Hepatocyte (in vitro differentiated cells): ENCODE measurements at places on chromosomes 6 and 20. TPM values are rescaled to one million over a fixed set of nuclear protein-coding genes. Genes with fewer than 3 reads are reported as not detected.

RFX6 gene
- total RNA-seq = 5.1 and 6.8 TPM in 2 replicates

CRNKL1 gene
- total RNA-seq = 25.4 and 27.8 TPM in 2 replicates

CEP85L gene
- 38.5 and 40.2 TPM in 2 replicates for total RNA-seq

PBOV1 gene
- total RNA-seq = not detected in 2 replicates

ZFP57 gene
- not detected in 2 replicates for total RNA-seq

KCNK5 gene
- 11.4 and 11.6 TPM in 2 replicates for total RNA-seq

DNA sequence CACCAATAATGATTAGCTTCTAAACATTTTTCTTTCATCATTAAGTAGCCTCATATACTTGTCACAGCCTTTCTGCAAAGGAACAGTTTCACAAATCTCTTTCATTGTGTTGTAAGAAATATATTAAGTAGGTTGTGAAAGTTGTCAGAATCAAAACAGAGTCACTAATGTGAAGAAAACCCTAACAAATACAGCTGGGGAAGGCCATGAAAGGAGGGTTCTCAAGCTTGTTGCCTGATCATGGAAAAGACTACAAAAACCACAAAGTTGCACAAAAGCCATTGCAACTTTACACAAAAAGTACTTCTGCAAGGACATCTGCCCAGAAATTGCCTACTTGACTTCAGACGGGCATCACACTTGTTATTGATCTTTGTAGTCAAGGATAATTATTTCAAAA is 216.1 kb downstream of the ALDH8A1 start:
- H3K4me1 ChIP-seq = no peaks in the 10 kb centered on the region
- H3K36me3 ChIP-seq = no peaks in the 10 kb centered on the region
- H3K27ac ChIP-seq = no peak overlapping the region
- H3K4me3 ChIP-seq = no peak overlapping the region

GRCh38 chr6:16087386-16087785 is 41.5 kb upstream of the MYLIP start:
- DNase-seq = no peak
- H3K4me1 ChIP-seq = peaks cover 7% of the 10 kb centered on the region

DNA sequence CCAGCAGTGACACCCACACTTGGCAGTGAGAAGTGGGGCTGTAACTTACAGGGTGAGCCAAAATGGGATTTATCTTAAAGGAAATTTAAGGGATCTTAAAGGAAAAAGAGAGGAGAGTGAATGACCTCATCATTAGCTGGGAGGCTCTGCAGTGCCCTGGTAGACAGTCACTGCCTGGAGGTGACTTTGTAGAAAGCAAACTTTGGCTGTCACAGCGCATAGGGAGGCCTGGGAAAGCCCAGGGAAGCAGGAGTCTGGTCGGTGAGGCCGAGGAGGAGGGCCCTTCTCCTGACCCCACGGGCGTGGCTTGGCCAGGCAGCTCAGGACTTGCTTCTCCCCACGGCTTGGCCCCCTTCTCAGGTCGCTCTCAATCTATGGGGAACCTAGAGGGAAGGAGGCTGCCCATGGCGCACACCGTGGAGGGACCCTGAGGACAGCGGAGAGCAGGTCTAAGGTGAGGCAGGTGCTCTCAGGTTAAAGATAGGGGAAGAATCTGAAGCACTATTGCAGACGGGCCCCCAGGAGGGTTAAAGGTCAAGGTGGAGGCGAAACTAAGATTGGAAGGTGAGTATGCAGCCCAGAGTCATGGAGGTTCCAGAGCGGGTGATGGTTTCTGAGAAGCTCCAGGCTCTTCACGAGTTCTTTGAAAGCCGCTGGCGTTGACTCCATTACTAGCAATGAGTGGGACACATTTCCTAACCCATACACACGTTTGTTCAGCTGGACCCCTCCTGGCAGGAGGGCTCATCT is 15.6 kb upstream of the RIPK1 start:
- no peaks in the 10 kb centered on the region for H3K27me3 ChIP-seq
- H3K27ac ChIP-seq = peak overlapping the region; percentile 53
- peak; percentile 26 for DNase-seq

DNA sequence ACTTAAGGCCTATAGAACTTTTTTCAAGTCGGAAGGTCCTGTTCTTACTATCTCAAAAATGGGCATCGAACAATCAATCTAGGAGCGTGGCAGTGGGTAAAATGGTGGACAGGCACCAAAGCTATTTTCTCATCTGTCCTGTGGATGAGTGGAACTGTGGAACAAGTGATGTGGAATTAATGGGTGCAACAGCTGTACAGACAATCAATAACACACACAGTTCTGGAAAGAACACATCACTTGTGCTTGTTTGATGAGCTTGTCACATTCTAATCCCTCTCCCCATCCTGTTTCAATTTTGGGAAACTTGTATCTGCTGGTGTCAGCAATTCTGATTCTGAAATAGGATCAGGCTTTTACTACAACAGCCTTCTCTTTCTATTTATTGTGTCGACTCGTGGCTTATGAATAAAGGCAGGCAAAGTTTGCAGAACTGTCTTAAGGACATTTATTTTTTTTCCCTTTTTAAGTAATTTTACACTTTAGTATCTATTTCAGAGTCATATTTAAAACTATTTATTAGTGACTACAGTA is 11.5 kb downstream of the RBM24 start:
- H3K27me3 ChIP-seq = no peaks in the 10 kb centered on the region
- no peak overlapping the region for H3K4me3 ChIP-seq
- peaks cover 3% of the 10 kb centered on the region for H3K4me1 ChIP-seq
- H3K36me3 ChIP-seq = no peaks in the 10 kb centered on the region
- no peak overlapping the region for H3K27ac ChIP-seq
- no peak for DNase-seq

- H3K4me3 ChIP-seq = no peak overlapping the region
- DNase-seq = no peak
- peaks cover under 1% of the 10 kb centered on the region for H3K4me1 ChIP-seq
- H3K27ac ChIP-seq = no peak overlapping the region
- H3K27me3 ChIP-seq = no peaks in the 10 kb centered on the region
These were observed 22.0 kb upstream of the SRC start for GRCh38 chr20:37323985-37324384.

DNA sequence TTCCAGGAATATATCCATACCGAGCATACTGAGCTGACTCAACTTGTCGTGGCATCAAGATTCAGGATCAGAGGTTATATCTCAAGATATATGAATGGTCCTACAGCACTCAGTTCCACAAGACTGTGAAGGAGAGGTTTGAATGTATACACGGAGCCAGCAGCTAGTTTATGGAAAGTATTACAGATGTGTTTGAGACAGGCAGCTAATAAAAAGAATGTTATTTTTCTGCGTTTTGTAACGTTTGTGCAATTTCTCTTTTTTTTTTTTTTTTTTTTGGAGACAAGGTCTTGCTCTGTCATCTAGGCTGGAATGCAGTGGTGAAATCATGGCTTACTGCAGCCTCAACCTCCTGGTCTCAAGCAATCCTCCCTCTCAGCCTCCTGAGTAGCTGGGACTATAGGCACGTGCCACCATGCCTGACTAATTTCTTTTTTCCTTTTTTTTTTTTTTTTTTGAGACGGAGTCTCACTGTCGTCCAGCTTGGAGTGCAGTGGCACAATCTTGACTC is 3.4 kb upstream of the FAM110A start:
- H3K27me3 ChIP-seq = no peaks in the 10 kb centered on the region
- DNase-seq = no peak
- H3K4me3 ChIP-seq = no peak overlapping the region

GRCh38 chr6:139060332-139060731 is 31.8 kb downstream of the ABRACL start:
- H3K4me3 ChIP-seq = no peak overlapping the region
- H3K4me1 ChIP-seq = no peaks in the 10 kb centered on the region
- no peak for DNase-seq
- H3K36me3 ChIP-seq = no peaks in the 10 kb centered on the region

DNA sequence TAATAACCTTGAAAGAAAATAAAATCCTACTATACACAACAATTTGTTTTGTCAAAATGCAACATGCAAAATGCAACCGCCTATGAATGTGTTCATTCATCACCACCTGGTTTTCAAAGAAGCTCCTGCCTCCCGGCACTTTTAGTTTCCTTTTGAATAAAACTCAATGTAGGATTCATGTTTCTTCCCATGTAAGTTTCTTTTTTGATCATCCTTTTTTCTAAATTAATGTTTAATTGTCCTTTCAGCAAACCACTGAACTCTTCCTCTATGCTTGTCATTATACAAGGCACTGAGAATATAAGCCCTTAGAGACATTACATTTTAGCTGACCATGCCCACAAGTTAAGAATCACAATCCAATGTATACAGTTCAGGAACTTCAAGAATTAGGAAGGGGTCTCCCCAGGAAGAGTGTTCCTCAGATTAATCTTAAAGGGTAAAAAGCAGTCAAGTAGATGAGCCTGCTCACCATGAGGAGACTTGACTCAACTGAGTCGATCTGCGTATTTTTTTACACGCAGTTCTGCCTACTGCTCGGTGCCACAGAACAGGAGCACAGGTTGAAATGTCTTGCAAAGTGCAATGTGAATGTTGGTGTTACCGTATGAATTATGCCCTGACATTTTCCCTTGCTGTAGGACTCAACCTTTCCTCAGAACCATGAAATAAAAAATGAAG is 7.2 kb upstream of the THEMIS start:
- DNase-seq = no peak
- no peak overlapping the region for H3K4me3 ChIP-seq
- H3K27ac ChIP-seq = no peak overlapping the region
- no peaks in the 10 kb centered on the region for H3K36me3 ChIP-seq
- no peaks in the 10 kb centered on the region for H3K4me1 ChIP-seq
- H3K27me3 ChIP-seq = no peaks in the 10 kb centered on the region

DNA sequence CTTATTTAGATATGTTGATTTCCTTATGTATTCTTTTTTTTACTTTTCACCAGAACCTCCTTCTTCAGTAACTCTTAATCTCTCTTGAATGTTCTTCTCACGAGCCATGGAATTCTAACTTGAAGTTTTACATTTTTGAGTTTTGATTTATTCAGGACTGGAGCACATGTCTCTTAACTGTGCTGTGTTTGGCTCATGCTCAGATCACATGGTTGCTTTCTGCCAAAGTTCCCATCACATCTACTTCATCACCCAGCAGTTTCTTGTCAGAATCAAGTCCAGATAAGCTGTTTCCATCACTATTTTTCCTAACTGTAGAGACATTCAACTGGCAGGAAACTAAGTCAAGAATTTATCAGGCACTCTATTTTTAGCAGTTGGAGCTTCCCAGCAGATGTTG is 31.7 kb downstream of the SLC35A1 start:
- no peak overlapping the region for H3K27ac ChIP-seq
- no peak for DNase-seq
- H3K4me1 ChIP-seq = no peaks in the 10 kb centered on the region

DNA sequence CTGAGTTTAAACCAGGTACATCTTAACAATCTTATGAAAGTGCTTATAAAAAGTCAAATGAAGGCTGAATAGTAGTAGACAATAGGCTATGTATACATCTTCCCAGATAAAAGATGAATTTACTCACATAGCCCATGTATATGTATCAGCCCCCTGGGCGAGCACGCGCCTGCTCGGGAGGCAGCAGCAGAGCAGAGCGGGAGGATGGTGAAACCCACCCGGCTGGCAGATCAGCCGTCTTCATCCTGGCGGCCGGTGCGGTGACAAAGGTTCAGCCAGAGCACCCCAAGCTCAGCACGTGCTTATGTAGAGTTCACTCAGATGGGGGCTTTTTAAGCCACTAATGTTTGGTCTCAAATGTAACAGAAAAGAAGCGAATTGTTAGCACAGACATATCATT is 184.8 kb downstream of the KIF6 start:
- DNase-seq = no peak
- H3K27ac ChIP-seq = no peak overlapping the region
- no peak overlapping the region for H3K4me3 ChIP-seq
- no peaks in the 10 kb centered on the region for H3K4me1 ChIP-seq
- no peaks in the 10 kb centered on the region for H3K36me3 ChIP-seq
- no peaks in the 10 kb centered on the region for H3K27me3 ChIP-seq

DNA sequence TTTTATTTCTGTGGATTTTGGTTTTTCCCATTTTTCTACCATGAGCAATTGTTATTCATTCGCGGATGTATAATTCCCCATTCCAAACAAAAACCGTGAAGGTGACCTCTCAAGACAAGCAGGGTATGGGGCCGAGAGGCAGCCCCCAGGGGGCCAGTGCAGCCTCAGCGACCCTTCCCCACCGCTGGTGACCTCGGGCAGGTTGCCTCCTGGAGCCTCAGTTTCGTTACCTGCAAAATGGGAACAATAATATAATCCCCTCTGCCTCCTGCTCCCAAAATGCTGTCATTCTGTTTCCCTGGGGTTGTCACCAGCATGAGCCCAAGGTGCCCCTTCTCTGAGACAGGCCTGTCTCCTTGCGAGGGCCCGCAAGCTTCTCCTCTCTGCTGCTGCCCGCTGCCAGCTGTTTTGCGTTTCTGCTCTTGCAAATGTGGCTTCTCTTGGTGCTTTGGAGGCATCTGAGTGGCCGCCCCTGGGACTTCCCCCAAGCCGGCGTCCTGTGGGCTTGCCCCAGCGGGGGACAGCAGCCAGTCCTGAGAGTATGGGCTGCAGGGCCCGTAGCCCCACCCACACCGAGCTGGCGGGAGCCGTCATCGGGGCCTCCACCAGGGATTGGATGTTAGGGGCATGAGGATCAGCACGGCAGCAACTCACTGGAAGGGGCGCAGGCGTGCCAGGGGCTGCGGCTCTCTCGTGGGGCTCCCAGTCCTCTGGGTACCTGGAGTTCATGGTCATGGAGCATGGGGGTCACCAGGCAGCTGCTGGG is 161.9 kb downstream of the TAF4 start:
- no peaks in the 10 kb centered on the region for H3K36me3 ChIP-seq
- H3K4me3 ChIP-seq = no peak overlapping the region
- DNase-seq = no peak
- no peaks in the 10 kb centered on the region for H3K4me1 ChIP-seq
- H3K27ac ChIP-seq = no peak overlapping the region

GRCh38 chr6:1669996-1670395 is 60.3 kb downstream of the FOXC1 start:
- no peaks in the 10 kb centered on the region for H3K27me3 ChIP-seq
- no peaks in the 10 kb centered on the region for H3K36me3 ChIP-seq
- no peak overlapping the region for H3K4me3 ChIP-seq

DNA sequence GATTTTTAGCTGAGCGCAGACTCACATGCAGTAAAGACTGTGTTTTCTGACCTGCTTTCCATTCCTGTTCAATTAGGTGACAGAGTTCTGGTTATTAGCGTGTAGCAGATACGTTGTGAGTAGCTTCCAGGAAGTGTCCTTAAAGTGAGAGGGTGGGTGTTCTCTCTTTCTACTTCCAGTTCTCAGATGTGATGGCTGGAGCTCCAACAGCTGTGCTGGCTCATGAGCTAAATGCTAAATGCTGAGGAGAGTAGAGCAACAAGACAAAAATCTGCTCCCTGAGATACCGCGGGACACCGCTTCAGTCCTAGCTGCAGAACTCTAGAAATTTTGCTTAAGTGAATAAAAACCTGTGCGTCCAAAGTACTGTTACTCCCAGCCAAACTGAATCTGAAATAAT is 38.2 kb upstream of the FYN start:
- no peaks in the 10 kb centered on the region for H3K4me1 ChIP-seq
- H3K4me3 ChIP-seq = no peak overlapping the region
- no peaks in the 10 kb centered on the region for H3K36me3 ChIP-seq
- H3K27ac ChIP-seq = no peak overlapping the region
- H3K27me3 ChIP-seq = no peaks in the 10 kb centered on the region

DNA sequence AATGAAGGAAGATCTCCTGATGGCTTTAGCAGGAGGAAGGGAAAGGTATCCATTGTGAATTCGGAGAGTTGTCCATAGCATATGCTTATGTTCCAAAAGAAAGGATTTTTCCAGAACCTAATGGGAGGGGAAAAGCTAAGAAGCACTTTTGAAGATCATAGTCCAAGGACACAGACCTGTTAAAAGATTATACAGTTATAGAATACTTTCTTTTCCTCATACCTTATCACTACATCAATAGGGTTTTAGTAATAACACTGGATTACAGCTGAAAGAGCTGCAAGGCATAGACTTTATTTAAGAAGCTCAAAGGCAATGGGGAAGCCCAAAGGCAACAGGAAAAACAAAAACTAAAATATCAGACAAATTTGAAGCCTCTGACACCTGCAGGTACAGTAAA is 39.8 kb upstream of the SLC24A3 start:
- H3K27ac ChIP-seq = no peak overlapping the region
- no peak for DNase-seq
- H3K27me3 ChIP-seq = no peaks in the 10 kb centered on the region
- no peaks in the 10 kb centered on the region for H3K4me1 ChIP-seq
